ENCODE measurements at places on chromosomes 12 and 14.

GRCh38 chr14:22752422-22752821 lies 14.1 kb upstream of the OXA1L start:
- DNase-seq: no peak

DNA sequence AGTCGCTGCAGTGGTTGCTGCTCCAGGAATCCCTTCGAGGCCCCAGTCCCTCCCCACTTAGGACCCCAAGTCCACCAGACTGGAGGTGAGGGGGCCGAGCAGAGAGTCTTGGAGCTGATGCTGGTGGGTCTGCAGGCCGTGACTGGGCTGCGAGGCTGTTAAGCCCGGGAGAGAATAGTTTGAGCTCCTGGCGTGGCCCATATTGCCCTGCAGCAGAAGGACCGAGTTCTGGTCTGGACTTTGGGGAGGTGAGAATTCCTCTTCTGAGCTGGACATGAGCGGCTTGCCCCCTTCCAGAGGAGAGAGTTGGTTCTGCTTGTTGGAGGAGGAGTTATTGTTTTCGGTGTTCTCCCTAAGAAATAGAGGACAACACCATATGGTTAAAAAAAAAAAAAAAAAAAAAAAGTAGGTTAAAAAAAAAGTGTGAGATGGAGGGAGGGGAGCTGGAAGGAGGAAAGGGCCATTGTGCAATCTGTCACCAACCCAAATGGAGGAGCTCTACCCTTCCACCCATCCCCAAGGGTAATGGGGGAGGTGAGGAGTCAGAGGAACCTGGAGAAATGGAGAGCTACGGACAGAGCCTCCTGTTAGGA lies 3.0 kb downstream of the SIX1 start:
- no peak for DNase-seq

DNA sequence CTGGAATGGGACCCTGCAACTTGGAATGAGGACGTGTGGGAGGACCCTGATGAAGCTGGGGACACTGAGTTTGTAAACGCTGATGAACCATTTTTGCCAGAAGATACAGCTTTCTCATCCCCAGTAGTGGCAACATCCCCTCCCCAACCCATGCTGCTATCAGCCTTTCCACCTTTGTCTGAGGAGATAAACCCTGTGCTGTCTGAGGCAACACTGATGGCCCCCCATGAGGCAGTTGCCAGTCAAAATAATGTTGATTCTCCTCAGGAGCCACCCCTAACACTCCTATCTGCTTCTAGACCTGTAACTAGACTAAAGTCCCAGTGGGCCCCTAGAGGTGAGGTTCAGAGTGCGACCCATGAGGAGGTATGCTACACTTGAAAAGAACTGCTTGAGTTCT lies 7.5 kb upstream of the RNASE9 start:
- no peak for DNase-seq

DNA sequence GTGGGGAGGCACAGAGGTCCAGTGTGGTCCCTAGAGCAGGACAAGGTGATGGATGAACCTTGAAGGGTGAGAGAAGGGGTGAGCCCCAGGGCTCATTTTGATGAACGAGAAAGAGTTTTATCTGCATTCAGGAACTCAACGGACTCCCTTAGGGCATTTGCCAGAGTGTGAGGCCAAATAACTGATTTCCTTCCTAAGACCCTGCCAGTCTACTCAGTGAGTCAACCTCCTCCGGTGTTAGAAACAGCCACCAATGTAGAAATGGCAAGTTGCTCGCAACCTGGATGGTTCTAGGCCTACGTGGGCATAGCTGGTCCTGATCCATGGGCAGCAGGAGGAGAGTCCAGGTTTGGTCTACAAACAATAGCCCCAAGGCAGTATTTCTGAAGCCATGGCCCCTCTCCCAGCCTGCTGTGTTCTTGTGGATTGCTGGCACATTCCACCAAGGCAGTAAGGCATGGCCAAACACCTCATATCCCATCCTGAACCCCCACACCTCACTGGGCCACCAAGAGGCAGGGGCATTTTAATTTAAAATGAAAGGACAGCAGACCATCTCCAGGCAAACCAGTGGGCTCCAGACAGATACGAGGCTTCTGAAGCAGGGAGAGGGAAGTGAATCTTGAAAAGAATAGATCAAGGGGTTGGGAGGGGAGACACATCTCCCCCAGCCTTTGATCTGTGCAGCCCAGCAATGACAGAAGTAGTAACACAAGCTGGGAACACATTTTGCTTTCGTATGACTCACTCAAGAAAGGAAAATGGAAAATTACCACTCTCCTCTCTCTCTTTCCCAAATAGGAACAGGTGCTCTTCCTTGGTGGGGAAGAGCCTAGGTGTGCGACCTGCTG lies 25.4 kb upstream of the TESC start:
- DNase-seq: no peak

GRCh38 chr12:131230340-131231031 lies 276.8 kb downstream of the ADGRD1 start:
- DNase-seq: no peak

DNA sequence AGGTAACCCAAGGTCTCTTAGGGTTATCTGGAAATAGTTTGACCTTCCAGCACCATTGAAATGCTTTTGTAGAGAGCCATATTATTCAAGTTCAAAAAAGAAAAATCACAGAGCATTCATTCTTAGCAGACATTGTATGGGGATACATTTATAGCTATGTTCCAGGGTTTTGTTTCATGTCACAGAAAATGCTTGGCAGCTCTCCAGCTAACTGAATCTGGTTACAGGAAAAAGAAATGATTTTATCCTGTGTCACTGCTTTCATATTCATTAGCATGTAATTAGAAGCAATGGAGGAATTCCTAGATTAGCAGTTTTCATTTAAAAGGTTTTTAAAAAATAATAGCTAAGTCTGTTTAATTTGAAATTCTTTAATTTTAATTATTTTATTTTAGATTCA lies 78.9 kb downstream of the SNAPC1 start:
- no peak for DNase-seq

GRCh38 chr12:115835445-115835844 lies 442.0 kb downstream of the MED13L start:
- no peak for DNase-seq

- DNase-seq: no peak
These were observed 457.0 kb downstream of the SLC6A15 start for GRCh38 chr12:84455598-84455997.

DNA sequence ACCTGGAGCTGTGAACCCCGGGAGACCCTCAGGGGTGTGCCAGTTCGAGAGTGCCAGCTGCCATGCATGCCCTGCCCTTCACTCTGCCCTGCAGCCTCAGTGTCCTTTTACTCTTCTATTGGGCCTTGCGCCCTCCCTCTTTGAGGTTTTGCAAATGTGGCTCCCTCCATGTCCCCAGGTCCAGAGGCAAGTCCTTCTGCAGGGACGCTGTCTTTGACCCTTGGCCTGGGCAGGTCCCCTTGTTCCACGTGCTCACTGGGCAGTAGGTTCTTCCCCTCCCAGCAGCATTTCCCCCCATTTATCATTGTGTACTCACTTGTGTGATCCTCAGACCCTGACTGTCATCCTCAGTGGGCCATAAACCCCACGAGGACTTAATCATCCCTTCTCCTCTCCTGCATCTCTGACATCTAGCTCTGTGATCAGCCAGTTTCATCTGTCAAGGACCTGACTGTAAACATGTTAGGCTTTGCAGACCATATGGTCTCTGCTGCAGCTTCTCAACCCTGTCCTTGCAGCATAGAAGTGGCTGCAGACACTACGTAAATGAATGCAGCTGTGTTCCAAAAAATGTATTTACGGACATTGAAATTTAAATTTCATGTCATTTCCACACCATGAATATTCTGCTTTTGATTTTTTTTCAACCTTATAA lies 36.6 kb downstream of the TSPAN9 start:
- no peak for DNase-seq

All from stimulated activated CD8-positive, alpha-beta memory T cell treated with anti-CD3 and anti-CD28 coated beads, Interleukin-7, amount 100 ng/mL, for 1 hour (primary cell).